ENCODE measurements at places on chromosomes 1 and 21.

GRCh38 chr1:231632119-231632518 lies 5.5 kb downstream of the DISC1 start:
- no peak for DNase-seq

DNA sequence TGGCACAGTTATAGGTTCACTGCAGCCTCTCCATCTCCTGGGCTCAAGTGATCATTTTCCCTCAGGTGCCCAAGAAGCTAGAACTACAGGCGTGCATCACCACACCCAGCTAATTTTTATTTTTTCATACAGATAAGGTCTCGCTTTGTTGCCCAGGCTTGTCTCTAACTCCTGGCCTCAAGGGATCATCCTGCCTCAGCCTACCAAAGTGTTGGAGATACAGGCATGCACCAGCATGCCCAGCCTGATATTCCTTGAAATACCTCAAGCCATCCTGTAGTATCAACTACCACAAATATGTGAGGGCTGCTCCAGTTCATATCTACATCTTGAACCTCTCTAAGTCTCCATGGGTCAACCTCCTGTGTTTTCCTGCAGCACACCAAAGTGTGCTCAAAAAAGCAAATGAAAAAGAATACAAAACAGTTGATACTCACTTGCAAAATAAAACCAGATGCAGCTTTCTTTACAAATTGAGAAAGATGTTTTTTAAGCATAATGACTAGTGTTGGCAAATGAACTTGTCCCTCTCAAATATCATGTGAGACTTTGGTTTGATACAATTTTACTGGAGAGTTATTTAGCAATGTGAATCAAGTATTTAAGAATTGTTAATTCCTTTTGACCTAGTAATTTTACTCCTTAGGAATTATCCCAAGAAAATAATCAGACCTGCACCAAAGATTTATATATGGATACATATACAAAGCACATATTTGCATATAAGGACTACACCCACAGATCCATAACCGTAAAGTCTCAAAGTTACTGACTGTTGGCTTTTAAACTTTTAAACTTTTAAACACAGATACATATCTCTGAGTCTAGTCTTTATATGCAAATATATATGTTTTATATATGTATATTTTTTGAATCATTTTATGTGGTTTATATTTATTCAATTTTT lies 197.7 kb downstream of the NRIP1 start:
- DNase-seq, result no peak

GRCh38 chr1:53344921-53345838 lies 17.3 kb upstream of the LRP8 start:
- DNase-seq, result no peak

DNA sequence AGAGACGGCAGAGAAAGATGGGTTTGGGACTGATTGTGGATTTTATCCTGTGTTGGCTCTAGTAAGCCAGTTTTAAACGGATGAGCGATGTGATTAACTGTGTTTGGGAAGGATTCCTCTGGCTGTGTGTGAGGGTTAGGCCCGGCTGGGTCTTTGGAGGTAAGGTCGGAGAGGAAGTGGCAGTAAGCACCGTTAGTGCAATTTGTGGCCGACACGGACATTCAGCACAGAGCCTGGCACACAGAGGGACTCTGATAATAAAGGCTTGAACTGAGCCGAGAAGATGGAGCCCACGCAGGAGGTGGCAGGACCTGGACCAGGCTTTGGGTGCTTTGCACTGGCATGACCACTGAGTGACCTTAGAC lies 1.3 kb downstream of the MTFR1L start:
- no peak for DNase-seq

- DNase-seq, result no peak
Measured at GRCh38 chr1:98781906-98782305, 120.4 kb downstream of the SNX7 start.

DNA sequence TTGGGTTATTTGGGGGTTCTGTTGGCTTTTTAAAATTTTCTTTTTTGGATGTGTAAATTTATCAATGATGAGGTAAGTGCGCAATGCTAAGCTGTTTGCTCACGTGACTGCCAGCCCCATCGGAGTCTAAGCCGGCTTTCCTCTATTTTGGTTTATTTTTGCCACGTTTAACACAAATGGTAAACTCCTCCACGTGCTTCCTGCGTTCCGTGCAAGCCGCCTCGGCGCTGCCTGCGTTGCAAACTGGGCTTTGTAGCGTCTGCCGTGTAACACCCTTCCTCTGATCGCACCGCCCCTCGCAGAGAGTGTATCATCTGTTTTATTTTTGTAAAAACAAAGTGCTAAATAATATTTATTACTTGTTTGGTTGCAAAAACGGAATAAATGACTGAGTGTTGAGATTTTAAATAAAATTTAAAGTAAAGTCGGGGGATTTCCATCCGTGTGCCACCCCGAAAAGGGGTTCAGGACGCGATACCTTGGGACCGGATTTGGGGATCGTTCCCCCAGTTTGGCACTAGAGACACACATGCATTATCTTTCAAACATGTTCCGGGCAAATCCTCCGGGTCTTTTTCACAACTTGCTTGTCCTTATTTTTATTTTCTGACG lies 3.1 kb downstream of the OLIG2 start:
- DNase-seq, result peak; percentile 35

DNA sequence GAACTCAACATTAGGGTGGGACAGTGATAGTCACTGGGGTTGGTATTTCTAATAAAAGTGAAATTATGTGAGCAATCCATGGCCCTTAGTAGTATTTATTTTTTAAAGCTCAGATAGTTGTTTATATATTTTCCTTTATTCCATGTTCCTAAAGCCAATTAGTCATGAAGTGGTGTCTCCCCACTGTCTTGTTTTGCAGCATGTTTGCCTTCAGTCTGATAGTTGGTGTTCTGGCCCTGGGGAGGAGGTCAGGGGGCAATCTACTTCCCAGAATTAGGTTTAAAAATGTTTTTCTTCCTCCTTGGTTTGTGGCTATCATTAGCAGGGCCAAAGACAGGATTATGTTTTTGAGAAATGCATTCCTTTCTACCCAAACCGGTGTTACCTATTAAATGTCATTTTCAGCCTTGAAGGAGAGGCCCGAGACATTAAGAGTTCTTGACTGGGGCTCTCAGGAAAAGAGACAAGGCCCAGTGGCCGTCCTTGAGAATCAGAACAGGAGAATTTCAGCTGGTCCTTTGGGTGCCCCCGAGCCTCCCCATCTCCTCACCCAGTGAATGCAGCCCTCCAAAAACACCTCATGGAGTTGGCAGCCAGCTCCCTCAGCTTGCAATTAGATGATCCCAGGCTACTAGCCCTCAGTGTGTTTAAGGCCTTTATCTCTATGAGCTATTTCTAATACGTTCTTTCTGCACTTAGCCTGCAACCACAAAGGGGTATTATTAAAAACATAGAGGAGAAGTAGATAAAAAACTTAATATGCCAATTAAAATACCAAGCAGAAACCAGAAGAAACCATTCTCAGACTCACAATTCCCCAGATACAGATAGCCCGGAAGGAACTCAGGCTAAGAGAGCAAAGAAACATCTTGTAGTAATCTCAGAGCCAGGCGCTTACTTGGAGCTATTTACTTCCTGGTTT lies 71.3 kb upstream of the NGF start:
- DNase-seq, result no peak

- DNase-seq, result no peak
Measured at GRCh38 chr1:201538612-201539551, at the start of gene NAV1. Gene NAV1, plus strand, starts transcription at chr1:201539127. Its CDS starts 83,758 bp downstream, at chr1:201622885.
